ENCODE measurements at places on chromosomes 11 and 22. TPM values are rescaled to one million over a fixed set of nuclear protein-coding genes. Genes with fewer than 3 reads are reported as not detected.
A peak's percentile ranks its signal among the peaks of the same experiment; 100 is the strongest.

DNA sequence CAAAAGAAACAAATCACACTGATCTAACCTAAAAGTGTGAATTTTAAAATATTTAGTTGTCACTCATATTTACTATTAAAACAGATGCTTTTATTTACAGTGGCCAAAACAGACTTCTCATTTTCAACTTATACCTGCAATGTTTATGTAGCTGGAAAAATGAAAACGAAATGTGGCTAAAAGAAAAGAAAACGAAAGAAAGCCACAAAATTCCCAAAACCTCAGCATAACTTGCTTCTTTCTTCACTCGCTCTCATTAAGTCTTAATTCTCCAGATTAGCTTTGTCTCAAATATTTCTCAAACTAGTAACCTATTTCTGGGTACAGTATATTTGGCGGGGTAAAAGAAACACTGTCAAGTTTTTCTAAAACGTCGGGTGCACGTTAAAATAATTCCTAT is 693 bp downstream of the CSTF3 start:
- DNase-seq: no peak

DNA sequence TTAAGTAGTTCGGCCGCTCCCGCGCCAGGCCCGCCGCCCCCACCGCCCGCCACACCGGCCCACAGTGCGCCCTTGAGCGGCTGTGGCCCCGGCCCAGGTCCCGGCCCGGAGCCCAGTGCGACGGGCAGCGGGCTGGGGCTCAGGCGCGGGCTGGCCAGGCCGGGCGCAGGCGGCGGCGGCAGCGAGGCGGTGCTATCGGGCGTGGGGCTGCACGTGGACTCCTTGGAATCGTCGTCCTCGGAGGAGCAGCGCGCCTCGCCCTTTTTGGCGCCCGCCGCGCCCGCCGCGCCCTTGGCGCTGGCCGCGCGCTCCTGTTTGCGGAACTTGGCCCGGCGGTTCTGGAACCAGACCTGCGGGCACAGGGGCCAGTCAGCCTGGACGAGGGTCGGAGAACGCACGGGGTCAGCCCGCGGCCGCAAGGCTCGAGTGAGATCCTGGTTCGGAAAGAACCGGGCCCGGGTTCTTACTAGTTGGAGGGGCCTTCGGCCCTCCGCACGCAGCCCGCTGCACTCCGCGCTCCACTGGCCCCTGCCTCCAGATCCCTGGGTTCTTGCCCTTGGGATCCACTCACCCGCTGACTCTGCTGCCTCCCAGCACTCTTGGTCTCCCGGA is 4.0 kb downstream of the PHOX2A start:
- DNase-seq: peak; percentile 63

- DNase-seq: peak; percentile 53
These were observed 922 bp upstream of the CSNK1E start for GRCh38 chr22:38317995-38318715.

DNA sequence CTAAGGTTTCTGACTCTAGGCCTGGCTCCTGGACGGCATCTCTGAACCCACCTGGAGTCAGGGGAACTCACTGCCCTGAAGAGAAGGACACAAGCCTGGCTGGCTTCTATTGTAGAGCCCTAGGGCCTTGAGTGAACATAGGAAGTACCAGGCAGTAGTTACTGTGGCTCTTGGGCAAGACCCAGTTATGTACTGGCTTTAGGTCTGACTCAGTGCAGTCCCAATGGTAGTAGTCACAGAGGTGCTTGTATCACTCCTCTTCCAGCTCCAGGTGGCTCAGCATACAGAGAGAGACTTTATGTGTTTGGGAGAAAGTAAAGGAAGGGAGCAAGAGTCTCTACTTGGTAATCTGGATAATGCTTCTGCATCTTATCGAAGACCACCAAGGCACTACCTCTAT is 13.9 kb upstream of the PAK1 start:
- DNase-seq: no peak

DNA sequence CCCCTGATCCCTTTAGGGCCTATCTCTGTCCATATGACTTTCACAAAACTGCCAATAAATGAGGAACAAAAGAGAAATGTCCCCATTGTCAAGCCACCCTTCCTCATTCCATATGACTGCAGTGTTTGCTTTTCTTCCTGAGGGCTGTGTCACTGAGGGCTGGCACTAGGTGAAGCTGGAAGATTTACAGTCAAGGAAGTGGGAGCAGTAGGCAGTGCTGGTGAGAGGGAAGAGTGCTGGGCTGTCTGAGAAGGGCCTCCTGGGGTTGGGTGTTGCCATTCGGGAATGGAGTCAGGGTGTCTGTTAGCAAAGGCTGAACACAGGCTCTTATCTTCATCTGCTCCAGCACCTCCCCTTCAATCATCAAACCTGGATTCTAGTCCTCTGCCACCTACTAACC is 30.9 kb downstream of the INSC start:
- no peak for DNase-seq

- DNase-seq: no peak
These were observed 218.1 kb upstream of the SORL1-AS1 start for GRCh38 chr11:121670805-121671282.

DNA sequence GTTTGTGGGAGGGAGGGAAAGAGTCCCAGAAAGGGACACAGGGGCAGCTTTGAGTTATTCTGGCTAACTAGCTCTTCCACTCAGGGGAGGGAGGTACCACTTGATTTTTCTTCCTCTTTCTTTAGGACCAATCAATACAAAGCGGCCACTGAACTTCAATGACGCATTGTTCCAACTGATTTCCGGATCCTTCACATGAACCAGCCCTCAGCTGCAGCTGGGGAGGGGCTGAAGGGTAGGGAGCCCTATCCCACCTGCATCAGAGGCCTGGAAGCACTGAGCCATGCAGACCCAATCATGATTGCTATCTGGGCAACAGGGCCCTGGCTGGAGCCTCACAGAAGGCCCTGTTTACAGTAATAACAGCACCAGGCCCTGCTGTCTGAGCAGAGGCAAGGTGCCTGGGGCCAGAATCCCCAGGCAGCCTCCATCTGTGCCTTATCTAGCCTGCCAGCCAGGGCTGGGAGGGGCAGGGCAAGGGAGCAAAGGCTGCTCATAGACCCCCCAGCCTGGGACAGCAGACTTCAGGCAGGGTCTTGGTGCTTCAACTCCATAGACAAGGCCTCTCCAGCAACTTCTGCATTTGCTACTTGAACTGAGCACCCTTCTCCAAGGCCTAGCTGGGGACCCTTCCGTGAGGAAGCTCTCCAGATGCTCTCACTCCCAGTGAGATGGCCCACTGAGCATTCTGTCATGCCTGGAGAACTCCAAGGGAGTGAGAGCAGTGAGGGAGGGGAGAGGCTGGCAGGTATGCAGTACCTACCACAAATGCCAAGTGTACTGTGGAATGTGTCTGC is 22.5 kb downstream of the CLPB start:
- no peak for DNase-seq

GRCh38 chr22:40966726-40967085 is 15.5 kb downstream of the RBX1 start:
- DNase-seq: no peak

DNA sequence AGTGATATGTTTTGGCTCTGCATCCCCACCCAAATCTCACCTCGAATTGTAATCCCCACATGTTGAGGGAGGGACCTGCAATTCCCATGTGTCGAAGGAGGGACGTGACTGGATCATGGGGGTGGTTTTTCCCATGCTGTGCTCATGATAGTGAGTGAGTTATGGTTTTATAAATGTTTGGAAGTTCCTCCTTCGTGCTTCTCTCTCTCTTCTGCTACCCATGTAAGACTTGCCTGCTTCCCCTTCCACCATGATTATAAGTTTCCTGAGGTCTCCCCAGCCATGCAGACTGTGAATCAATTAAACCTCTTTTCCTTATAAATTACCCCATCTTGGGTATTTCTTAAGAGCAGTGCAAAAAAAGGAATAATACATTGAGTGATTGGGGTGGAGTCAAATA is 7.3 kb upstream of the CEP295 start:
- no peak for DNase-seq

DNA sequence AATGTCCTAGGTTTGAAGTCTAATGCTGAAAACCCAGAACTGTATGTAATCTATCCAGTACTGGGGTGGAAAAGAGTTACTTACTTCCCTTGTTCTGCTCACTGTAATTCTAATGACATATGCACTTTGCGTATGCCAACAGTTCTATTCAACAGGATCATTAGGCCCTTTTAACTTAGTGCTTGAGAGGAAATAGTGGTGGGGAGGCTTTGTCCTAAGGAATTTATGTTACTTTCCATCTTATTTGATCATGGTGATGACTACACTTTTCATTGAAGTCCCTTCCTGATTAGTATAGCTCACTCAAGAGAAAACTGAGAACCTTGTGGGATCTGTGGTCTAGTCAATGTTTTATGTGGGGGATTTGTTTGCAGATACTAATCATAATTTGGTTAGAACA is 348.2 kb downstream of the GUCY1A2 start:
- no peak for DNase-seq

- DNase-seq: peak; percentile 6
These were observed 96.4 kb upstream of the B3GAT1 start for GRCh38 chr11:134508219-134508990.

DNA sequence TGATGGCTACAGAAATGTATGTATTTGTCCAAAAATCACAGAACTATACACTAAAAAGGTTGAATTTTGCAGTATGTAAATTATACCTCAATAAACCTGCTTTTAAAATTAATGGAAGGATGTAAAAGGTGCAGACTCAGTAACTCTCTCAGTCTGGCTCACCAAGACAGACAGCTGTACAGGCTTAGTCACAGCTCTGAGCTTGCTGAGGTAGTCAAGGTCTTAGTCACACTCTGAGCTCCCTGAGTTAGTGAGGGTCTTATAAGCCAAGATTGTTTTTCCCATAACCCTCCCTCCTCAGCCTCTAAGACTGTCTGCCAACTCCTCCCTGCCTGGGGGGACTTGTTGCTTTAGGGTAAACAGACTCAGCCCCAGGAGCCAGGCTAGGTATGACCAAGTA is 59.3 kb upstream of the IZUMO1R start:
- no peak for DNase-seq

GRCh38 chr22:49825436-49825835 is 2.2 kb downstream of the BRD1 start:
- DNase-seq: no peak

BAIAP2L2 gene
- 0.66 TPM for total RNA-seq

OR2AT4 gene
- total RNA-seq: not detected

SERPING1 gene
- 166 TPM for total RNA-seq

P2RX6 gene
- not detected for total RNA-seq

SPON1 gene
- 26.7 TPM for total RNA-seq

Measured in body of pancreas (tissue), 4 donors.